ENCODE measurements at places on chromosomes 7 and 10.

- DNase-seq: no peak
Measured at GRCh38 chr10:3474266-3474665, 301.7 kb upstream of the PITRM1 start.

DNA sequence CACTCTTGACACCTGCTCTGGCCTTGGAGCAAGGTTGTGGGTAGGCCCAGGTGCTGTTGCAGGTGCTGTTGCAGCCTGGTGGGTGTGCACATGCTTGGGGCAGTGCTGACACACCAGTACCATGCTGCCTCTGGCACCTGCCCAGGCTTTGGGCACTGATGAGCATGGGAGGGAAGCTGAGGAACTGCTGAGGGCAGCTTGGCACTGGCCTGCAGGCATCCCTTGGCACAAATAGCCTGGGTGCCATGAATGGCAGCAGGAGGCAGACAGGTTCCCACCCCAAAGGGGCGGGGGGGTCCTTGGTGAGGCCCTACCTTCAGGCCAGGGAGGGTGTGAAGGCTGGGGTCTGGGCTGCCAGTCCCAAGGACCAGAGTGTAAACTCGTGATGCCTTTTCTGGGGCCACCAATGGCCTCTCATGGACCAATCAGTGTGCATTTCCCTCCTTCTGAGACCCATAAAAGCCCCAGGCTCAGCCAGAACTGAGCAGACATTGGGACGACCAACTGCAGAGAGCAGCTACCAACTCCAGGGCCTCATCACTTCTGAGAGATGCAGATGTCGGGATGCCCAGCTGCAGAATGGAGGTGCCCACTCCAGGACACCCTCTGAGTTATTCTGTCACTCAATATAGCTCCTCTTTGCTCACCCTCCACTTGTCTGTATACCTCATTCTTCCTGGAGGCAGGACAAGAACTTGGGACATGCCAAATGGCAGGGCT is 547.4 kb downstream of the ZWINT start:
- no peak for DNase-seq

- DNase-seq: no peak
Measured at GRCh38 chr7:151520419-151521261, 945 bp upstream of the RHEB start.

GRCh38 chr7:91228927-91229558 is 35.2 kb upstream of the FZD1 start:
- DNase-seq: no peak

DNA sequence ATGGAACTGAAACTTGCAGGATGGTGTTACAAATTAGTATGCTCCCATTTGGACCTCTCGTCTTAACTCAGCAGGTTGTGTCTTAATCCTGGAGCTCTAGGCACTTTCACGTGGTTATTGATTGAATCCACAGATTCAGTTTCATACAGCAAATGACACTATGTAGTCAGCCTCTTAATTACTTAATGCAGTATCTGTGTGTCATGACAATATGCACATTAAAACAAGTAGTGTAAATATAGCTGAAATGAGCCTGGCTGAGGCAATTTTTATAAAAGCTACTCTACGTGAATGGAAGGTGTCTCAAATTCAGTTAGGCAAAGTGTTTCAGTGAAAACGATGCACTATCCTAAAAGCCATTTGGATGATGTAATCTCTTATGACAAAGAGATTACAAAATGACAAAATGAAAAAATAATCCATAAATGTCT is 86.8 kb downstream of the CD36 start:
- no peak for DNase-seq

- no peak for DNase-seq
Measured at GRCh38 chr7:6307762-6308161, 35.3 kb upstream of the CYTH3 start.

GRCh38 chr10:61639952-61640351 is 22.8 kb upstream of the CABCOCO1 start:
- DNase-seq: no peak

DNA sequence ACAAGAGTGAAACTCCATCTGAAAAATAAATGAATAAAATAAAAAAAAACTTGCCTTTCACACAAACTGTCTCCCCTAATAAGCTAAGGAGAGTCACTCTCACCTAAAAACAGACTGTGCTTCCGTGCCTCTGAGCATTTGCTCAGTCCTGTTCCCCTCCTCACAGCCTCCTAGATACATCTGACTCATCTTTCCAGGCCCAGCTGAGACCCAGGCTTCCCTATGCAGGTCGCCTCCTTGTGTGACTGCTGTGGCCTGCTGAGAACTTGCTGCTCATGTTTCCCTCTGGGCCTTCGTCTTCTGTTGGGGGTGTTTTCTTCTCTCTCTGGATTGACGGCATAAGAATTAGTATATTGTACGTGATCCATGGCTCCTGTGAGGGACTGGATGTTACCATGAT is 777.7 kb downstream of the LRMDA start:
- no peak for DNase-seq

DNA sequence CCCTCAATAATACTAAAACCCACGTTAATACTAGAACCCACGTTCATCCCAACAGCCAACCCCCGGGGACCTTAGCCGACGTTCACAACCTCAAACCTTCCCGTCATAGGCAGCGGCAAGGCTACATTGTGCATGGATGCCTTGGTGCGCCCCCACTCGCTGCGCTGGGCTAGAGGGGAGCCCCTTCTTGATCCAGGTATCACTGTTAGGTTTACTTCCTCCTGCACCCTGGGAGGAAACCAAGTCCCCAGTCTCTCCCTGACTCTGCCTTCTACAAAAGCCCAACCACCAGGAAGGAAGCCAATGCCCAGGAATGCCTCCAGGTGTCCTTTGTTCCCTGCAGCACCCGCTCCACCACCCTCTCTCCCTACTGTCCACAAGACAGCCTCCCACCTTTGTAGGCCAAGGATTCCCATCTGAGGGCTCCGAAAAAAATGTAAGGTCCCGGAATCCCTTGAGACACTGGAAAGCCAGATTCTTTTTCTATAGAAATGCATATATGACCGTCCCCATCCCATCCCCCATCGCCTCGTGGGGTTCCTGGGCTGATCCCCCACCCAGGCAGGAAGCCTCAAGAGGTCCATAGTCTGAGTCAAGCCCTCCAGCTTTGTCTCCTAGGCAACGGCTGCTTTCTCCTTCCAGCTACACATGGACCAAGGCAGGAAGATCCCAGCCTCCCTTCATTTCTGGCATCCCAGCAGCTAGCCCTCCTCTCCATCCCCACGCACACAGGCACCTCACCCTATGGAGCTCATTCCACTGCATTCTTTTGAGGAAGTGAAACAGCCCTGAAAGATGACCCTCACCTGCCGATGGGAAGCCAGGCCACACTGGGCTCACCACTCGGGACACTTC is 25.2 kb downstream of the CTBP2 start:
- no peak for DNase-seq

GRCh38 chr7:80334196-80334595 is 177.7 kb downstream of the GNAT3 start:
- no peak for DNase-seq

- DNase-seq: no peak
Measured at GRCh38 chr7:32677593-32677992, 182.3 kb downstream of the AVL9 start.

GRCh38 chr10:69056129-69056528 is 31.8 kb upstream of the SRGN start:
- DNase-seq: peak; percentile 84

DNA sequence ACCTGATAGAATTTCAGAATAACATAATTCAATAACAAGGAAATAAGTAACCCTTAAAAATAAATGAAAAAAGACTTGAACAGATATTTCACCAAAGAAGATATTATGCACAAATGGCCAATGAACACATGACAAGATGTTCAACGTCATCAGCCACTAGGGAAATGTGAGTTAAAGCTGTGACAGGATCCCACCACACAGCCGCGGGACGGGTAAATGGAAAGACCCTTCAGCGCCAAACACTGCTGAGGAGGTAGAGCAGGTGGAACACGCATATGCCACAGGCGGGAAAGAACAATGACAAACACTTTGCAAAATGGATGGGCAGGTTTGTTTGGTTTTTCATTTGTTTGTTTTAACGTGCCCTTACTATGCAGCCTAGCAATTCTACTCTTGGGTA is 86.1 kb upstream of the RNF32 start:
- no peak for DNase-seq

- peak; percentile 70 for DNase-seq
Measured at GRCh38 chr7:102306916-102307677, 20.4 kb downstream of the SH2B2 start.

GRCh38 chr7:133504825-133505224 is 251.9 kb downstream of the EXOC4 start:
- DNase-seq: no peak

GRCh38 chr7:27124902-27125689 is 5.5 kb downstream of the HOXA4 start:
- DNase-seq: no peak

DNA sequence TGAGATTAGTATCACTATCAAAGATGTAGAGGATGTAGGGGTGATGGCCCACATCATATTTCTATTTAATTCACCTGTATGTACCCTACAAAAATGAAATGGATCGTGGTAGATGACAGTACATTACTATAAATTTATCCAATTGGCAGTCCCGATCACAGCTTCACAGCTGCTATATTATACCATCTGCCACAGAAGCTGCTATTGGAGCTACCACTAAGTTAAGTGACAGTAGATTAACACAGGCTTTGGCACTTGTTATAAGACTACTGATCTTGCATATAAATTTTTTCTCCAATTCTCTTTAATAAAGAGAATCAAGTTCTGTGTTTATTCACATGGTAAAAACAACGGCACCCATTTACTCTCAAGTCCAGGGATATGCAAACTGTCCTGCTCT is 24.9 kb upstream of the MAGI2 start:
- DNase-seq: no peak

DNA sequence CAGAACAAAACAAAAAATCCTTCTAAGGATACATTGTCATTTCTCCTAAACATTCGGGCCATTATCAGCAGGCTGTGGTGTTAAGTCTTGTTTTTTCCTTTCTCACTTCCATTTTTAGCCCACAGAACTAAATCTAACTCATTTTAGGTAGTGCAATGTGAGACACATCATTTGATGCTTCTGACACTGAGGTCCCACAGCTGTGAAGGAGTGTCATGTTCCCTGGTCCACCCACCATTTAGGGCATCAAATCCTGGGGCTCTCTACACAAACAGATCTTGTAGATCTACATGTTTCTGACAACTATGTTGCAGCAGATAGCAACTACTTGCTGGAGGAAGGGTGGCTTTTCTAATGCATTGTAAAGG is 232.5 kb upstream of the IGFBP3 start:
- DNase-seq: no peak

GRCh38 chr7:28986765-28987110 is 28.6 kb upstream of the TRIL start:
- DNase-seq: peak; percentile 68

DNA sequence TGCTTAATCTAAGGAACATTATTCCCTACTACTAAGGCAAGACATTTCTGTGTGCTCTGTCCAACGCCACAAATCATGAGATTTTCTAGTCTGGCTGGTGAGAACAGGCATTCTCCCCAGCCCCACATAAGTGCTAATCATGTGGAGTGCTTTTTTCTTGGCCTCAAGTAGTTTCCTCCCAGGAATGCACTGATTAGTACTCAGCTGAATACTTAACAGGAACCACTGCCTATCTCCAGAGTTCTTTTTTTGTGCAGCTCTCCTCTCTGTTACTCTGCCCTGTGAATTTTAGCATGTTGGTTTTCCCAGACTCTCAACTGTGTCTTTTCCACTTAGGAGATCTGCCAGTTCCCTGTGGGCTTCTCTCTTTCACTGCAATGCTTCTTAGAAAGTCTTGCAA is 1098.5 kb upstream of the LRRTM3 start:
- no peak for DNase-seq

GRCh38 chr10:14775656-14776055 is 959 bp upstream of the FAM107B start:
- DNase-seq: no peak

DNA sequence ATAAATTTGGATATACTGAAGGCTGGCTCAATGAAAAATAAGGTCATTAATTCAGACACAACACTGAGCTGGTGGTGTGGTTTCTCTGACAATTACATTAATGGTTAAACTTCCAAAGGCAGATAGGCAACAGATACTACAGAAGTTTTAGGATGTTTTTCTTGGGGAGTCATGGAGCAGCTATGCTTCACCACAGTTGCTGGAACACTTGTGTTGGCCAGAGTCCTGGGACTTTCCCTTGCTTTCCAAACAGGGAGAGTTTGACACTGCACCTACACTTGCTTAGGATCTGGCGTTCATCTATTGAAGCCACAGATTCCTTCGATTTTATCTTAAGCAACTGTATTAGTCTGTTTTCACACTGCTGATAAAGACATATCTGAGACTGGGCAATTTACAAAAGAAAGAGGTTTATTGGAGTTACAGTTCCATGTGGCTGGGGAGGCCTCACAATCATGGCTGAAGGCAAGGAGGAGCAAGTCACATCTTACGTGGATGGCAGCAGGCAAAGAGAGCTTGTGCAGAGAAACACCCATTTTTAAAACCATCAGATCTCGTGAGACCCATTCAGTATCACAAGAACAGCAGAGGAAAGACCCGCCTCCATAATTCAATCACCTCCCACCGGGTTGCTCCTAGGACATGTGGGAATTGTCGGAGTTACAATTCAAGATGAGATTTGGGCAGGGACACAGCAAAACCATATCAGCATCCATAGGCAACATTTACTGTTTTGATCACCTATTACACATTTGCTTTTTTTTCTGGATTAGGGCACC is 27.8 kb upstream of the TMEM178B start:
- no peak for DNase-seq

DNA sequence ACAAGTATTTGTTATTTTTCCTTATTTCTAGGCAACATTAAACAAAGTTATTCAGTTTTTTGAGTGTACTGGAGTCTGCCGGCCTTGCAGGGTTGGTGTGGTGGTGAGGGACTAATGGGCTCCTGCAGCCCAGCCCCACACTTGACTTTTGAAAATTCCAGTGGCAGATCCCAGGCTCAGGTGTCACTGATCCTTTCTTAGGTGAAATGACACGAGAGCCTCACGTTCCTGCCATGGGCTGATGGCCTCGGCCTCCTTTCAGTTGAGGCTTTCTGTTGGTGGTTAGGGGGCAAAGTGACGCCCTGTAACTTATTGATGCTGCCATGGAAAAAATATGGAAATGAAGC is 117.9 kb downstream of the NKX6-2 start:
- DNase-seq: no peak

GRCh38 chr7:51456-52068 is 140.8 kb upstream of the FAM20C start:
- DNase-seq: no peak

- no peak for DNase-seq
Measured at GRCh38 chr7:422886-423225, 96.8 kb downstream of the PDGFA start.

DNA sequence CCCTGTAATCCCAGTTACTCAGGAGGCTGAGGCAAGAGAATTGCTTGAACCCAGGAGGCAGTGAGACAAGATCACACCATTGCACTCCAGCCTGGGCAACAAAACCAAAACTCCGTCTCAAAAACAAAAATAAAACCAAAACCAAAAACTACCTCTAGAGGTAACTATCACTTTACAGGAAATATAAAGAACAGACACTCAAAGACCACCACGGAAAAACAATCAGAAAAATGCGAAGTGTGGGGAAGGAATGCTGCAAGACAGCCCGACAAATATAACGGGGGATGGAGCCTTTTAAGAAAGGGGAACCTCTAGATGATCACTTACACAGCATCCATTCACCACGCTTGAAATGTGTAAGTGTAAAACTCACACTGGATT is 4.3 kb downstream of the HNRNPF start:
- no peak for DNase-seq

Measured in CD14-positive monocyte (primary cell).